ENCODE measurements at places on chromosomes 7 and 10.

DNA sequence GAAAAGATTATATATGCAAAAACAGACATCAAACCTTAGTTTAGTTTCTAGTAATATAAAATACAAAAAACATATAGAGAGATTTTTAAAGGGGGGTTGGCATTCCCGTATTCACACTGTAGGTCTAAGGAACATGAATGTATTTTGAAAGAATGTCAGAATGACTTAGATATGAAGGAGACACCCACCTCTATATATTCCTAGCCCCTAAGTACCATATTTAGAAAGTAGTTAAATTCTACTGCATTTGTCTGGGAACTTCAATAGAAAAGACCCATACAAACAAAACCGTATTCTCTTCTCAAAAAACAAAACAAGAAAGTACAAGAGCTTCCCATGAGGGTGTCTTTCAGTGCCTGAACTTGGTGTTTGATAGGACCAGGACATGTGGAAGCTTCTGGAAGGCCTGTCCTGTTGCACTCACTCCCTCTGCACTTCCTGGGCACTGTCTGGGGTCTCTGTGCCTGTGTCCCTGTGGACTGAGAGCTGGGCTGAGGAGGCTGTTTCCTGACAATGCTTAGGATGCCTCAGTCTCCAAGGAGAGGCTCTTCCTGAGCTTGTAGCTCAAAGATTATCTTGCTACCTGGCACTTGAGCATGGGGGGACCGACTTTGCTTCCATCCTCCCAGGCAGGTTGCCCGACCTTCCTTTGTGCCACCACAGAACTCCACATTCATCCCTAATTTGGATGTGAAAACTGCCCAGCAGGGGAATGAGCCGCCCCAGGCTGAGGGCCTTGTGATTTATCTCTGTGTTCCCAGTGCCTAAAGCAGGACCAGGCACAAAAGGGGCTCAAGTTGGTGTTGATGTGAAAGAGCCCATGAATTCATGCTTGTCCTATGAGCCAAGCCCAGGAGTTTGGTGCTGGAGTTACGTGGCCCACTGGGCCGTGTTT, 44.4 kb upstream of the KLF6 start:
- DNase-seq: no peak

- no peak for DNase-seq
Observed at GRCh38 chr7:149707448-149707886, 65.9 kb downstream of the ZNF467 start.

DNA sequence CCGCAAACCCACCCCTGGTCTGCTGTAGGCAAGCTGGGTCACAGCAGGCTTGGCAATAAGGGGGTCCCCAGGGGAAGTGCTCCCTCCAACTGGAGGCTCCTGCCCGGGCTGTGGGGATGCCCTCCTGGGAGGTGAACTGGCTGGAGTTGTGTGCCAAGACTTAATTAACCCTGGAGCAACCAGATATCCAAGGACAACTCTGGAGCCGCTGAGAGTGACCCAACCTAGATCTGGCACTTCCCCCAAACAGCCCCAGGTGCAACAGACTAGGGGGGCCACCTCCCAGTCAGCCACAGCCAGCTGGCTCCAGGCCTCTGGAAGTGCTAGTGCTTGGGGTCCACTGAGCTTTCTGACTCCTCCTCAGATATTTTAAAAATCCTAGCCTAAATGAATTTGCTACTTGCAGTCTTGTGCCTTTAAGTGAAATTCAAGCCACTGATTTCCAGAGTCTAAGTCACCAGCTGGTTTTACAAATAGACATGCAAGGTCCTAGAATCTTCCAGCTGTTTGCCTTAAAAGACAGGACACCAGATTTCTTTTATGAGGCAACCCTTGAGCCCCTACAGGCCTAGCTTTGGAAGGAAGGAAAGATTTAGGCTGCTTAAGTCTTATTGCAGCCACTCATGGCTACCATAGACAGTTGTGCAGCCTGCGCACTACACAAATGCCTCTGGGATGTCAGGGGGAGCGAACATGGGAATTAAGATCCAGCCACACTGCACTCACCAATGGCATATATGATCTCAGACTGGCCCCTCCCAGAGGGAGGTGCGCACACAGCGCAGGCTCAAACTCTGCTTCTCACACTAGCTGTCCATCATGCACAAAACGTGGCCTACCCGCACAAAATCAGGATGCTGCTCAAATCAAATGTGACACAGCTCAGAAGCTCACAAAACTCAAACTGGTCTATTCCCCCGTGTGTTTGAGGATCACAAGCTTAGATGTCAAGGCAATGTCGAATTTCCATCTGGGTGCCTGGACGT, 42.6 kb upstream of the MYL10 start:
- DNase-seq: no peak

GRCh38 chr7:44383566-44383965, 58.2 kb upstream of the CAMK2B start:
- DNase-seq: no peak

GRCh38 chr7:100059251-100059739, 9.7 kb downstream of the ZSCAN21 start:
- no peak for DNase-seq

DNA sequence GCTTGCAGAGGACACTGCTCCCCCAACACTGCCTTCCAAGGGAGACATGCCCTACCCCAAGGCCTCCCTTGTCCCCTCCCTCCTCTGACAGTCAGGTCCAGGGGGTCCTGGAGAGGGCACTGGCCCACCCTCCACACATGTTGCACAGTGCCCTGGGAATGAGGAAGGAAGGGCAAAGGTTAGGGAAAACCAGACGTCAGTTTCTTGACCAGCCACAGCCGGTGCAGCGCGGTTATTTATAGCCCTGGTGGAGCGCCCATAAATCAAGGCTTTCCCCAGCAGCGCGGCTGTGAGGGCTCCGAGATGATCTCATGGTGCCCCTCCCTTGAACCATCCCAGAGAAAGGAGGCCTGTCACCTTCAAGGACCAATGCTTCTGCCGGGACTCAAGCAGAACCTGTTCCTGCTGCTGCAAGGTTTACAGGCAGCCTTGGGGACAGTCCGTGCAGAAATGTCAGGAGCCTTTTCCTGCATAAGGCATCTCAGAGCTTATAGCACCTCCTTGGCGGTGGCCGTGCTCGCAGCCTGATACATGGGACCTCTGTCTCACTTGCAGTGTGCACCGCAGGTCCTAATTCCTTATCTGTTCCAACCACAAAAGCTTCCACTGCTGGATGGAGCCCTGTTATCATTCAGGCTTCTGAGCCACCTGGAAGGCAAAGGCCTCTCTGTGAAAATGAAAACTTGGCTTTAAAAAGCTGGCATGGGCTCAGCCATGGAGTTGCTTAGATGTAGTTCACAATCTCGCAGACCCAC, 127.3 kb downstream of the LHPP start:
- peak; percentile 31 for DNase-seq

- DNase-seq: no peak
Observed at GRCh38 chr7:67518580-67518979, 521.9 kb downstream of the TYW1 start.

DNA sequence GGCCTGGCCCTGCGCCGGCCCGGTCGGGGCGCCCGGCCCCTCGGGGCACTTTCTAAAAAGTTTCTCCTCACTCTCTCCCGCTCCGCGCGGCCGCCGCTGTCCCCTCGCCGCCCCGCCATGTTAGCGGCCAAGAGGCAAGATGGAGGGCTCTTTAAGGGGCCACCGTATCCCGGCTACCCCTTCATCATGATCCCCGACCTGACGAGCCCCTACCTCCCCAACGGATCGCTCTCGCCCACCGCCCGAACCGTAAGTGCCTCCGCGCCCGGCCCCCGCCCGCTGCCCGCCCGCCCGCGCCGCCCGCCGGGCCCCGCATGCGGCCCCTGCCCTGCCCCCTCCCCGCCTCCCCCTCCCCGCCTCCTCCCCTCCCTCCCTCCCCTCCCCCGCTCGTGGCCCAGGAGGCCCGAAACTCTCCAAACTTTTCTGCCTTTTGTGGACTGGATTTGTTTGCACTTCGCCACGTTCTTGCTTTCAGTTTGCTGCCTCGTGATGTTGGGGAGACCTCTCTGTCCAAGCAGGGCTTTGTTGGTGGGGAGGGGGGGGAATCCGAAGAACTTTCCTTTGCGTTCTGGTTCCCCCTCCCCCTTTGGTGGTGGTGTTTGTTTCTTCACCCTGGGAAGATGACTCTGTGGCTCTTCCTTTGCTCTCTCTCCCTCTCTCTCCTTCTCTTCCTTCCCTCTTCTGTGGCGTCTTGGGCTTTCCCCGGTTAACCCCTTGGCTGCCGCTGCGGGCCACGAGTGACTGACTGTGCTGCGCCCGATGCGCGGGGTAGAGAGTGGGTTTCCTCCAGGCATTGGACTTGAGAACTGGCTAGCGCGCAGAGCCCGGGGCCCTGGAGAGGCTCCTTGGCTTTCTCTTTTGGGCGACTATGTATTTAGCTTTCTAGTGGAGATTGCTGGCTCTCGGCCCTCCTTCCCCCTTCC, 1.6 kb downstream of the TCF7L2 start:
- DNase-seq: peak; percentile 93

GRCh38 chr7:142301923-142302550, 44.2 kb upstream of the PRSS58 start:
- peak; percentile 71 for DNase-seq

DNA sequence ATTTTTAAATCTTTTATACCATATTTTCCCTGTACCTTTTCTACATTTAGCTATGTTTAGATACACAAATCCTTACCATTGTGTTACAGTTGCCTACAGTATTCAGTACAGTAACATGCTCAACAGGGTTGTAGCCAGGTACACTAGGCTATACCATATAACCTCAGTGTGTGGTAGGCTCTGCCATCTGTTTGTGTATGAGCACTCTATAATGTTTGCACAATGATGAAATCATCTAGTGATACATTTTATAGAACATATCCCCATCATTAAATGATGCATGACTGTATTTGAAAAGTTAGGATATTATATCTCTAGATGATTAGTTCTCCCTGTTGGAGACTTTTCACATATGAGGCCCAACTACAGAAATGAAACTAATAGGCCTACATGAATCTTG, 188.6 kb downstream of the STK31 start:
- DNase-seq: no peak

DNA sequence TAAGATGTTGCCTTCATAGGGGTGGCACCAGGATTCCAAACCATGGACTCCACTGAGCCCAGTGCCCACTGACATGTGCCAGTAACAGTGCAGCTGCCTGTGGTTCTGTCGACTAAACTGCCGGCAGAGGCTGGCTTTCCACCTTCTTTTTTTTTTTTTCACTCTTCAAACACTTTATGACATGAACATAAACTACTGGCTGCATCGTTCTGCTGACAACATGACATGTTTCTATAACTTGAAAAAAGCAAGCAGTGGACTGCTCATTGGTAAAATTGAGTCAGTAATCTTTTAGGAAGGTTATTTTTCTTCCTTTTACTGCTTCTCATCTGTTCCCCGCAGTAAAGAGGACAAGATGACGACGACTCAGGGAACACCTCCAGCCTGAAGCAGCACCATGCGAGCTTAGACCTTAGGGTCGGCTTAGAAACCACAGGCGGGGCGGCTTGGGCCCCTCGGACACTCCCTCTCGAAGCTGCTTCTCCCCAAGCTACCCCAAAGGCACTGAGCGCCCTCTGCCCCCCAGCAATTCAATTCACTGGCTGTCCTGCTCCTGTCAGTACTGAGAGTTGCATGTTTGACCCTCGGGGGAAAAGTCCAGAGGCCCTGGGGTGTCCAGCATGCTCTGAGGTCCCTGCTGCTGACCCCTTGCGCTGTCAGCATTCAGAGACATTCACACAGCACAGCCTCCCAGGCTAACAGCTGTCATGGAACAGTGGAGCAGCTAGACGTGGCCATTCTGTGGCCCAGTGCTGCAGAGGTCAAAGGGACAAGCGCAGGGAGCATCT, 112.5 kb downstream of the EGFR start:
- no peak for DNase-seq

DNA sequence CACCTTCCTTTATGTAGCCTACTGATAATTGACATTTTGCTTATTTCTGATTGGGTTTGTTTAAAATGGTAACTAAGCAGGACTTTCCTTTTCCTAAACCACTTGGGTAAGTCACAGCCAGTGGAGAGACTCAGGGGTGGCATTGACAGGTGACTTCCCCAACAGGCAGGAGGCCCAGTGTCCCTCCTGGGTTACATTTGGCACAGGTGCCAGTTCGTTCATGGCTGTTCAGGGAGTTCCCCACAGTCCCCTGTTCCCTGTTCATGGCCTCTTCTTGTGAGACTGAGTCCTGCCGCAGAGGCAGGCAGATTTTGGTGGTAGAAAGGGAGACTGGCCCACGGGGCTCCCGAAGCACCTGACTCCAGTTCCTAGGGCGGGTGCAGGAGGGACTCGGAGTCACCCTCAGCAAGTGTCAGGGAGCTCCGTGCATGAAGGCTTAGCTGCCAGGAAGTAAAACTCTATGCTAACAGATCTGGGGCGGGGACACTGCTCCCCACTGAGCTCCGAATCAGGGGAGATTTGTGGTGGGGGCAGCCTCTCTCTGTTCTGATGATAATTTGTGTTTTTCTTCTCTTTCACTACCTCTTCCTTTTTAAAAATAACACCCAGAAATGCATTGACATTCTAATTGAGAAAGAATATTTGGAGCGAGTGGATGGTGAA, 84.1 kb downstream of the EZH2 start:
- DNase-seq: no peak

GRCh38 chr10:85614566-85614965, 752.0 kb downstream of the GRID1 start:
- DNase-seq: no peak

DNA sequence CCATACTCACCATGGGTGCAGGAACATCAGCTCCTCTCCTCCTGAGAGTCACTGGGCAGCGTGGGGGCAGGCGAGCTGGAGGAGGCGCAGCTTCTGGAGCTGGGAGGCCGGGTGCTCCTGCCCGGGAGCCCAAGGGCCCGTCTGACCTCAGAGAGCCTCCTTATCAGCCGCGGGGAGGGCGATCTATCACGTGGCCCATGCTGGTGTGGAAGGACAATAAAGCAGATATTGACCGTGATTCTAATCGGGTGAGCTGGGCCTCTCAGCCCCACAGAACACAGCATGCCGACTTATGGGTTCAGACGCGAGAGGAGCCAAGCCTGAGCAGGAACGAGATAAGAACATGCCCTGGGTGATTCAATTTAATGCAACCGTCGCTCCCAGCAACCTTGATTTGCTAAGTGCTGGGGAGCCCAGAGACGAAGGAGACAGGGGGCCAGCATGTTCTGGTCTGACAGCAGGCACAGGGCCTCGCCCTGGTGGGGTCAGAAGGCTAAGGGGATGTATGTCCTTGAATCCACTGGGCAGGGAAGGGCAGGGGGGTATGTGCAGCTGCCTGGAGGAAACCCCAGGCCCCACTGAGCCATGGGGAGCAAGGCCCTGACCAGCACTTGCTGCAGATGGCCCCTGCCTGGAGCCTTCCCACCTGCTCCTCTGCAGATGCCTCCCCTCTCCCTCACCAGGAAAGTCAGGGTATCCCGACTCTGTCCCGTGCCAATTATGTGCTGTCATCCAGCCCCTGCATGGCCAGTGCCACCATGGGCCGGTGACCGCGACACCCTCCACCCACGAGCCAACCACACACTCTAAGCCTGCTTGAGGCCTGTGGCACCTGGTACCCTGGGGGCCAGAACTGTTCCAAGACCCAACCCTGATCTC, 95.3 kb upstream of the RET start:
- no peak for DNase-seq
